Stimulated activated CD4-positive, alpha-beta T cell treated with anti-CD3 and anti-CD28 coated beads, TNF-alpha, amount 100 ng/mL, for 24 hours (primary cell): ENCODE measurements at places on chromosomes 12 and 14.

DNA sequence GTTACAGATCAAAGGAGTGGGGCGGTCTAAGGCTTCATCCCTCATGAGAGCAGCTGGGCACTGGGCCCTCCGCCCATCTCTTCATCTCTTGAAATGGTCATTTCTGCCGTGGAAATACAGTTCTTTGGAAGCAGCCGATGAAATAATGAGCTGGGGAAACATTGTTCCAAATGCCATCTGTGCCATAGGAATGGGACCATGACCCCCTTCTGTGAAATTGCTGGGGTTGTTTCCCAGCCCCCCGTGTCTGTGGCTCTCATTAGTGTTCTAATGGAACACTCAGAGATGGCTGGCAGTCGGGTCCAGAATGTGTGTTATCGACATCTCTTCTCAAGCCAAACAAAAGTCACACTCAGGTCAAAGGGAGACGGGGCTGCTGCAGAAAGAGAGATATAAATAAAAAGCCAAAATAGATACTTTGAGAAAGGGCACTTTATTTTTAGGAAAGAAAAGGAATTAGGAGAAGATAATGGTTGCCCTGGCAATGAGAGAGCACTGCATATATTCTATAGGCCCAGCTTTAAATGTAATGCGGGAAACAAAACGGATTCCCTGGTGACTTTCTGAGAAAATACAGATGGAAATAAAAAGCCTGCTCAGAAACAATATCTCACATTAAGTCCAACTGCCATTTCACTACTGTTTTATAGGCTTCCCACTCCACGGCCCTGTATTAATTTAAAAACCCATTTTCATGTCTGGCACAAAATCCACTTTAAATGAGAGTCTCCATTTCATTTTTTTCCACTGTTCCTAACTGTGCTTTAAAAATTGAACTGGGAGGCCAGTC is 107.1 kb downstream of the TTC8 start:
- DNase-seq: no peak

DNA sequence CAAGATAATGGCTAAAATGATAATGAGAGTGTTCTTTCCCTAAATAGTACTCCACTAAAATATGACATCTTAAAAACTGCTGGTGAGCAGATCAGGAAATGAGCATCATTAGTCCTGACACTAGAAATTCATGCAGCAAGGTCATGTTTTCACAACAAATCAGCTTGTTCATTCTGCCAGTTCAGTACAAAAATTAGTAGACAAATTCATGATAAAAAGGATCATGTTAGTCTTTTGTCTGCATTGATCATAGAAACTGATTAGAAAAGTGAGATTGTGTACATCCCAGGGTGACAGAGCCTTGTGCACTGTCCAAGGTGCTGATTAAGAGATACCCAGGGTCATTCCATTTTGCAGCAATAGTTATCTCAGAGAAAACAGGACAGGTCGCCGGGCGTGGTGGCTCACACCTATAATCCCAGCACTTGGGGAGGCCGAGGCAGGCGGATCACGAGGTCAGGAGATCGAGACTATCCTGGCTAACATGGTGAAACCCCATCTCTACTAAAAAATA is 163.6 kb downstream of the RIMBP2 start:
- DNase-seq: no peak

GRCh38 chr12:130800312-130800711 is 38.7 kb downstream of the STX2 start:
- no peak for DNase-seq

GRCh38 chr12:96980991-96981414 is 73.9 kb downstream of the NEDD1 start:
- no peak for DNase-seq

GRCh38 chr14:49673586-49673985 is 14.4 kb downstream of the POLE2 start:
- no peak for DNase-seq

- no peak for DNase-seq
These were observed 9.7 kb downstream of the HIF1A start for GRCh38 chr14:61705017-61705416.

DNA sequence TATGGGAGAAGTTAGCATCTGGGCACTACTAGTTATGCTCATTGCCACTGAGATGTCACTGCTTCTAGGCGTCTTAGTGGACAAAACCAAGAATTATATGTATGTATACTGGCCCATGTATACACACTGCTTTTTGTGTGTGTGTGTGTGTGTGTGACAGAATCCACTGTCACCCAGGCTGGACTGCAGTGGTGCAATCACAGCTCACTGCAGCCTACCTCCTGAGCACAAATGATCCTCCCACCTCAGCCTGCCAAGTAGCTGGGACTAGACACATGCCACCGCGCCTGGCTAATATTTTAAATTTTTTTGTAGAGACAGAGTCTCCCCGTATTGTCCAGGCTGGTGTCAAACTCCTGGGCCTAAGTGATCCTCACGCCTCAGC is 25.2 kb downstream of the LIMA1 start:
- DNase-seq: no peak

- DNase-seq: no peak
These were observed 1.9 kb downstream of the DUSP16 start for GRCh38 chr12:12560587-12561370.

DNA sequence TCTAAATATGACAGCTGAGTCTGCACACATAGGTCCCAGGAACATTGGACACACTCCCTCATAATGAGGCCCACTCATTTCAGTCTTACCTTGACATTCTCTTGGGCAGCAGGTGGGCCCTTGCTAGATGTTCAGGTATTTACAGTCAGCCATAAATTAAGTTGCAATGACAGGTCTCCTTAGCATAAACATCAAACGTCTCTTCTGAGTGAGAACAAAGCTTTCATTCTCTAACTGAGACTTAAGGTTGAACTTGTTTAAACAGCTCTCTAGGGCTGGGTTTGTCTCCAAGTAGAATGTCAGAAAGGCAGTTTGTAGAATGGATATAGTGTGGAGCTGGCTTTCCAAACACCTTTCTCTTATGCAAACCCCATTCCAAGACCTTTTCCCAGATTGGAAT is 10.3 kb downstream of the ACVR1B start:
- DNase-seq: no peak

DNA sequence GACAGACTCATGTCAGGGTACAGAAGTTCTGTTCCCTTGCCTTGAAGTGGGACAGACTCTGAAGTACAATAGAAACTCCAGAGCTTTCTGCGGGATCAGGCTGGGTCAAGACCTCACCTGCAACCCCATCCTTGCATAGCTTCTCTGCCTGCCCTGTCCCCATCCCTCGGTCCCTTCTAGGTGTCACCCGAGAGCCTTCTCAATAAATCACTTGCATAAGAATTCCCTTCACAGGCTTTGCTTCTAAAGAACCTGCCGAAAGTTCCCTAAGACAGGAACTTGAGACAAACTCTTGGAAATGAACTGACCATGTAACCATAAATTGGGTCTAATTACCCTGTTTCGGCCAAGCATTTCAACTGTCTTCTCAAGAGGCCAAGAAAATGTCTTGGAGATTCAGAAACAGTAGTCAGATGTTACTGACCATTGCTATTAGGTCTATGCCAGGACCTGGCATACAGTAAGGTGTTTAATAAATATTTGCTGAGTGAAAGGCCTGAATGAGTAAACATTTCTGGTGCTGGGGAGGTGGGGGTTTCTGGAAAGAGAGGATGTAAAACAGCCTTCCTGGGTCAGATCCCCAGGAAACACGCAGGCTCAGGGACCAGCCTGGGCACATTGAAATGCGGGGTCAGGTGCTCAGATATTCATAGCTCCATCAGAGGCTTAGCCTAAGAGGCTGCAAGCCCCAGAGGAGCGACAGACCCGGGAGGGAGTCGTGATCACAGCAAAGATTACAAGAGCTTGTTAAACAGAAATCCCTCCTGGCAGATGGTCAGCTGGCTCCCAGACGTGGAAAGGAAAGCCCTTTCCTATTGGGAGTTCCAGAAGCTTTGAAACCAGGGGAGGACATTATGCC is 226.2 kb upstream of the LHX5 start:
- no peak for DNase-seq

DNA sequence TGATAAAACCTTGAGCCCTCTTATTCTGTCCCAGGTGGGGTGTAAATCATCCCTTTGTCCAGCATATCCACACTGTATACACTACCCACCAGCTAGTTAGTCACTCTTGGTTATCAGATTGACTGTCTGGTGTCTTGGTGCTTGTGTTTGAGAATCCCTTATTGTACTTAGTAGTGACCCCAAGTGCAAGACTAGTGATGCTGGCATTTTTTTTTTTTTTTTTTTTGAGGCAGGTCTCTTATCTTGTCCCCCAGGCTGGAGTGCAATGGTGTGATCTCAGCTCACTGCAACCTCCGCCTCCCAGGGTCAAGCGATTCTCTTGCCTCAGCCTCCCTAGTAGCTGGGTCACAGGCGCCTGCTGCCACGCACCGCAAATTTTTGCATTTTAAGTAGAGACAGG is 5.8 kb downstream of the VRK1 start:
- no peak for DNase-seq

GRCh38 chr12:62914443-62915203 is 20.3 kb downstream of the PPM1H start:
- no peak for DNase-seq

DNA sequence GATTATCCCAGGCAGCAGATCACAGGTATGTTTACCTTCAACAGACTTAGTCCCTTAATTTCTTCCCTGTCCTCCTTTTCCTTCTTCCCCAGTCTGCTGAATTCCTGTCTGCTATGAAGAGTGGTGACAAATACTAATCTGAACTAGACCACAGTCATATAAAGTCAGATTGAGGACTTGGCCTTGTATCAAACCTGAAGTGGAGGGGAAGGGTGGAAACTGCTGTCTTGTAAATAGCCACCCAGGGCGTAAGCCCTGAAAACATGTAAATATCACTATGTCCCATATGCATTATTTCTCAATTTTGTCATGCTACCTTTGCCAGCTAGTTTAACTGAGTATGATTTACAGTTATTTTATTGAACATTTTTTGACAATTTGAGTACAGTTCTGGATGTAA is 368.0 kb downstream of the CCDC91 start:
- DNase-seq: no peak

DNA sequence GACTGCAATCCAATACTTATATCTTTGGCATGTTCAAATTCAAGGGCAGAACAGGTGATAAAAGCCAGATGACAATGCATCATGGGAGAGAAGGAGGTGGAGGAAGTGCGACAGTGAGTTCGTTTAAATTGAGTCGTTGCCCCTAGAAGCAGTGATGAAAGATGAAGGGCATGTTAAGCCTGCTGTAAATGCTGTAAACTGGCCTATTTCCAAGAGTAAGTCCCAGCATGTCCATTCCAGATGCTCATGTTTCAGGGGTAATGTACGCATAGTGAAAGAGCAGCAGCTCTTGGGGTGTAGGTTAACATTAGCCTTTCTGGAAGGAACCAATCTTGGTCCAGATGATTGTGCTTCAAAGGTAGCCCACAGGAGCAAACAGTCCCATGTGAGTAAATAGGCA is 97.1 kb downstream of the C2CD5 start:
- no peak for DNase-seq

- DNase-seq: no peak
These were observed 12.4 kb downstream of the CALM1 start for GRCh38 chr14:90409209-90409730.

DNA sequence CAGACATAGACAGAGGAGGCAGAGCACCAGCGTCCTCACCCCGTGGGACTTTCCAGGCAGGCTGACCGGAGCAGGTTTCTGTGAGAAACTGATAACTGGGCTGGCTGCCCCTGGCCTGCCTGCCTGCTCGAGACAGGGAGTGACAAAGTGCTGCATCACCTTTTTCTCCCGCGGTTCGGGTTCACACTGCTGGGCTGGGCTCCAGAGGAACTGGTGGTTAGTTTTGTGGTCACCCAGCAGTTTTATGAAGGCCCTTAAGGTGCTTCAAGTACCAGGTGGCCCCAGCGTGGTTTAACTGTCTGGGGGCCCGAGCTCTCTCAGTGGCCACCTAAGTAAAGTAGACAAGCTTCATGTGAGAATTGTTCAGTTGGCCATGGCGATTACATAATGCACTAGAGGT is 1073.6 kb downstream of the BCL11B start:
- DNase-seq: no peak

DNA sequence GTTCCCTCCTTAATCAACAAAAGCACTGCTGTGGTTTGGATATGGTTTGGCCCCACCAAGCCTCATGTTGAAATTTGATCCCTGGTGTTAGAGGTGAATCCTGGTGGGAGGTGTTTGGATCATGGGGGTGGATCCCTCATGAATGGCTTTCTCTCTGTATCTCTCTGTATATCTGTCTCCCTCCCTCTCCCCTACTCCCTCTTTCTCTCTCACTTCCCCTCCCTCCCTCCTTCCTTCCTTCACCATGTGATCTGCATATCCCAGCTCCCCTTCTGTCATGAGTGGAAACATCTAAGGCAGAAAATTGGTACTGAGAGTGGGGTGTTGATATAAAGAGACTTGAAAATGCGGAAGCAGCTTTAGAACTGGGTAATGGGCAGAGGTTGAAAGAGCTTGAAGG is 5.2 kb downstream of the GSKIP start:
- no peak for DNase-seq

DNA sequence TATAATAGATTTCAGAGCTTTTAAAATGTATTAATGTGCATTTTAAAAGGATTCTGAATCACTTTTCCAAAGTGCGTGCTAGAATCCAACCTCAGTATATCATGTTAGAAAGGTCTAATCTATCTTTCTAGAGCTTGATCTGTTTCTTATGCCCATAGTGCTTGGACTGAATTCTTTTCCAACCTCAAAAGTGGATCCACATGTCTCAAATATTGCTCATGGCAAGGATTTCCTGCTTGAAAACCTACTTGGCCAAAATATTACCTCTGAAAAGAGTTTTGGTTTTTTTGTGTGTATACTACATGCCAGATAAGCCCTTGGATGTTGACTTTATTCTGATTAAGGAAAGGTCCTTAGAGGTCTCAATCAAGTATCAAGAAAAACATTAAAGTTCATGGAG is 16.9 kb upstream of the SLC6A15 start:
- no peak for DNase-seq

DNA sequence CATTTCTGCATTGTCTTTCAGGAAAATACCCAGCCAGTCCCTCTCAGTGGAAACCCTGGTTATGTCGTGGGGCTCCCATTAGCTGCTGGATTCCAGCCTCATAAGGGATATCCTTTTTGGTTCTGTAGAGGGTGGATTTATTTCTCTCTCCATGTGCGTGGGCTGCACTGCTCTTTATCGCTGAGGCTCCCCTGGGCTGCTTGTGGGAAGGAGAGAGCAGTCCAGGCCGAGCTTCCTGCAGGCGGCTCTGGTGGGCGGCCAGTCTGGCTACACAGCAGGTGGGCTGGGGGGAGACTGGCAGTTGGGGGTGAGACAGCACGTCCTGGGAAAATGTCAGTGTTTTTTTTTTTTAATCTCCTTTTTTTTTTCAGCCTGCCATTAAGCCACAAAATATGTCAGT is 27.6 kb downstream of the TCTN1 start:
- DNase-seq: no peak
